D341Med (cell line): ENCODE measurements at places on chromosomes 5 and 9.
A peak's percentile ranks its signal among the peaks of the same experiment; 100 is the strongest.

- DNase-seq, result no peak
These were observed 11.3 kb downstream of the FBXO10 start for GRCh38 chr9:37564916-37565315.

- no peak for DNase-seq
These were observed 364.4 kb downstream of the DNAH5 start for GRCh38 chr5:13580058-13580457.

GRCh38 chr9:31415164-31415563, 969.3 kb upstream of the ACO1 start:
- no peak for DNase-seq

DNA sequence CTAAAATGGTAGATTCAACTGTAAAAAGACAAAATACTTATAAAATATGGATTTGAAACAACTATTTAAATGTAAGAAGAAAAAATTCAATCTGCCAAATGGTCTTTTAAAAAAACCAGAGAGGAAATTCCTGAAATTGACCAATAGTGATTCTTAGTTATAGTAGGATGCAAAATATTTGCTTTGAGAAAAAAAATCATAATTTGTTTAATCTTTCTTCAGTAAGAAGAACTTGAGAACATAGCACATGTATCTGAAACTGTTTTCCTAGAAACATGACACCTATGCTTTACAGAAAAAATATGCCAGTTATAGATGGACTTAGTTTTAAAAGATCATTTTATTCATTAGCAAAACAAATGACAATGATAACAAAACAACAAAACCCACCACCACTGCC, 186.9 kb upstream of the CD180 start:
- no peak for DNase-seq

- DNase-seq, result no peak
These were observed 279.1 kb upstream of the DMAC1 start for GRCh38 chr9:8078641-8079140.

- DNase-seq, result no peak
These were observed 53.1 kb downstream of the SVEP1 start for GRCh38 chr9:110526426-110526825.

DNA sequence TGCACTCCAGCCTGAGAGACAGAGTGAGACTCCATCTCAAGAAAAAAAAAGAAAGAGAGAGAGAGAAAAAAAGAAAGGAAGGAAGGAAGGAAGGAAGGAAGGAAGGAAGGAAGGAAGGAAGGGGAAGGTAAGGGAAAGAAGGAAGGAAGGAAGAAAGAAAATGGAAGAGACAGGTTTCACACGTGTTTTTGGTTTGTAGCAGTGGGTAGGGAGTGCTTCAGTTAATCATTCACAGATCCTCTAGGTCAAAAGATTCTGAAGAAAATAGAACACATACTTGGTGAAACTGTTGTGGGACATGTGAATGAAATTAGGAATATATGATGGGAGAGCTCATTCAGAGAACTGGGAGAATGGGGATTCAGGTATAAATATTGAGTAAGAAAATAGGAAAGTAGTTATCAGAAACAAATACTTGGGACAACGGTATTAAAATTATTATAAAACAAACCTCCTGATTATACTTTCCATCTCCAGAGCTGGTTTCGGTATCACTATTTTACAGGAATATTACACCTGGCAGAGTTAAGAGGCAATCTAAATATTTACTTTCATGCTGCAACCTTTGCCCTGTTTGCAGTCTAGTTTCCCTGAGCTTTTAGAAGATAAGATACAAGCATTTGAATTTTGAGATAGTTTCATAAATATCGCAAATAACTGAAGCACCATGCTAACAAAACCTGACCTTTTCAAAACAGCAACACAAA, 37.2 kb downstream of the MARVELD2 start:
- no peak for DNase-seq

DNA sequence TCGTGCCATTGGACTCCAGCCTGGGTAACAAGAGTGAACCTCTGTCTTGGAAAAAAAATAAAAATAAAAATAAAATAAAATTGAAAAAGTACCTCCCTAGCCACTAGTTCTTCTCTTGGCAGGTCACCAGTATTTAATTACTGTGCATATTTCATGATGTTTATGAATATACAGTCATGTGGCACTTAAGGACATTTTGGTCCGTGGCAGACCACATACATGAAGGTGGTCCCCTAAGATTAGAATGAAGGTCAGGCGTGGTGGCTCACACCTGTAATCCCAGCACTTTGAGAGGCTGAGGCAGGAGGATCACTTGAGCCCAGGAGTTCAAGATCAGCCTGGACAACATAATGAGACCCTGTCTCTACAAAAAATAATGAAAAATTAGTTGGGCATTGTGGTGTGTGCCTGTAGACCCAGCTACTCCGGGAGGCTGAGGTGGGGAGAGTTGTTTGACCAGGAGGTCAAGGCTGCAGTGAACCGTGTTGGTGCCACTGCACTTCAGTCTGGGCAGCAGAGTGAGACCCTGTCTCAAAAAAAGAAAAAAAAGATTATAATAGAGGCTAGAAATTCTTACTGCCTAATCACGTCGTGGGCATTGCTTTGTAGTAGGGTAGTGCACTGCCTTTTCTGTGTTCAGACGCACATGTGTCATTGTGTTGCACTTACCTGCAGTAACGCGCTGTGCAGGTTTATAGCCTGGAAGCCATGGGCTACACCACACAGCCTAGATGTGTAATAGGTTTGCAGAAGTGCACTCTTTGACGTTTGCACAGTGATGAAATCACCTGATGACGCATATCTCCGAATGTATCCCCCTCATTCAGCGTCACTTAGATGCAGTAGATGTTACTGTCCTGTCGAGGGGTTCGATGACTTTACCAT, 12.8 kb downstream of the EHMT1 start:
- DNase-seq, result no peak

GRCh38 chr5:132222649-132223038, 5.0 kb downstream of the P4HA2 start:
- no peak for DNase-seq

- no peak for DNase-seq
These were observed 177.6 kb downstream of the DEPDC1B start for GRCh38 chr5:60522292-60522905.

- no peak for DNase-seq
These were observed 85.9 kb downstream of the CACNA1B start for GRCh38 chr9:137963525-137963924.

DNA sequence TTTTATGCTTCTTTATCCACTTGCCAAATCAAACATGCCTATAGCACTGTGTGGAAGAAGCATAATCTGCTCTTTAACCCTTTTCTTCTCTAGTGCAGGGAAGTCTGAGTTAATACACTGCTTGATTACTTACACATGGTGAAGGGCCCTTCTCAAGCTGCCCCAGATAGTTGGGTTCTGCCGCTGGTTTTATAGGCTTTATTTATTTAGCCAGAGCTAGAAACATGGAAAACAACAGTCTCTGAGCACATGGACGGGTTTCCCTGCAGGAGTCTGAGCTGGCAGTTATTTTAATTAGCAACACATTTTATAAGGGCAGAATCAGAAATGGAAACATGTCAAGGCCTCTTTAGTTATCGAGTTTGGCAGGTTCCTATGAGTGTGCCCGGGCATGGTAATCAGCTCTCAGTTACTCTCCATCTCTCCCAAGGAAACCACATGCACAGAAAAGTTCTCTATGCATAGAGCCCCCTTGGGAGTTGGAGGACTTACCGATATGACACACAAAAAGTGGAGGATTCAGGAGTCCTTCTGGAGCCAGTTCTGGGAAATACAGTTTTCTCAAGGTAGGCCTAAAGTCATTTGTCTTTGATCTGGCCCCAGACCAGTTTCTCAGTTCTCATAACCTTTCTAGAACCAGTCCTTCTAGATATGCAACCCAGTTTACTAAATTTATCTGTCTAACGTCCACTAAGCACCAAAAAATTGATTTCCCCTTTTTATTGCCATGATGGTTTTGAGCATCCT, 564.8 kb downstream of the ACTL7B start:
- no peak for DNase-seq

DNA sequence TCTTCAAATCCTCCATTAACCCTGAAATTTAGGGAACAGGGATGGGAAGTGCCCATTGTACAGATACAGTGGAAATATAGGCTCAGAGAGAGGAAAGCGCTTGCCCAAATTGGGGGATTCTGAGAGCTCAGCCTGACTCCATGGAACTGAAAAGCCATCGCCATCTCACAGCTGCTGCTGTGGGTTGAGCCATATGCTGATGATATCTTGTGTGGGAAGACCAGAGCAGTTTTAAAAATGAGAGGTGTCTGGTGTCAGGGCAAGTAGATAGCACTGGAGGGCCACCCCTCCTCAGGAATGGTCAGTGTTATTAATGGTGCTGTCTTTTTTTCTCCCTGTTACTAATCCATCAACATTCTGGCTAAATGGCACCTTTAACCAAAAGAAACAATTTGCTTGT, 50.9 kb upstream of the C5orf58 start:
- no peak for DNase-seq

- no peak for DNase-seq
These were observed 24.3 kb downstream of the SLCO4C1 start for GRCh38 chr5:102271759-102272158.

DNA sequence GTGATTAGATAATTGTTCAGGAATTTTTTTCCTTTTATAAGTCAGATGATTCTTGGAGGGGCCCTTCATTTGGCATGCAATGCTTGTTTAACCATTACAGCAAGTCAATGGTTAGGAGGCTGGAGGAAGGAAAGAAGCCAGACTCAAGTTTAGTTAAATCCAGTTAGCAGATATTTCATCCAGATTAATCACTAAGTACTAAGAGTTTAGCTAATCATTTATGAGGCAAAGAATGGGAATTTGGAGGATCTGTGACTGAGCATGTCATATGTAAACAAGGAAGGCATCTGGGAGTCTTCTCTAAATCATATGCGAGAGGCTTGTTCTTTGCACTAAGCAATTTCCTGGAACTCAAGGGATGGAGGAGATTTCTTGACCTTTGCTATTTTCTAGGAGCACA, 145.3 kb upstream of the SGCD start:
- DNase-seq, result no peak

- DNase-seq, result no peak
These were observed 596.6 kb upstream of the ZNF608 start for GRCh38 chr5:125343015-125343414.

- no peak for DNase-seq
These were observed 803.4 kb upstream of the CDH10 start for GRCh38 chr5:25448190-25448621.

- DNase-seq, result no peak
These were observed 3.9 kb upstream of the FBXO4 start for GRCh38 chr5:41921166-41921565.

DNA sequence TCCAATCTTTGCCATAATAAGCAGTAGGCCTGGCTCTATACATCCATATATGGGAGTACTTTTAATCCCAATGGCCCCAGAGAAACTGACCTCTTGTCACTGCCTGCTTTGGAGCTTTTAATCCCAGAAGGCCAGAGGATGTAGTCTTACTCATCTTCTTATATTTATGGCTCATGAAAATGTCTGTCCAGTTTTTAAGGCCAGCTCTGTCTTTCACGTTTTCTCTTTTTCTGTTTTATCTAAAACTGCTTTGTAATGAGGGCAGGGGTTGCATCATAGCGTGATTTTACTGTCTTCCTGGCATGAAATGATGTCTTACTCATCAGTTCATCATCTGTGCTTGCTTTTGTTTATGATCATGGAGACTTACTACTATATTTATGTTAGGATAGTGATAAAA, 1094.9 kb downstream of the MAT2B start:
- no peak for DNase-seq

- no peak for DNase-seq
These were observed 148.0 kb downstream of the CEMIP2 start for GRCh38 chr9:71620331-71620730.

DNA sequence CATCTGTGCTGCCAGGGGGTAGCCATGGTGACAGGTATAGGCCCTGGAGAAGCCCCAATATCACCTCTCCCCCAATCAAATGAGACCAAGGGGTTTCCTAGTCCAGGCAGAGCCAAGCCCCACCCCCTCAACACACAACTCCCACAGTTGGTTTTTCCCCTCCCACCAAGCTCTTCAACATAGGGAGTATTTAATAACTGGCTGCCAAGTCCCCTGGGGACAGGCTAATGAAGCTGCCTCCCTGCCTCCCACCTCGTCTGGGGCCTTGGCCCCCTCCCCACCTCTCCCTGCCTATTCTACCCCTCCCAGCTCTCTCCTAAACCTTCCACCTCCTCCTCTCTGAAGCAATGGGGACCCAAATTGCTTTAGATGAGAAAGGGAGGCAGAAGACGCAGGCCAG, 23.4 kb downstream of the CPLX2 start:
- no peak for DNase-seq

DNA sequence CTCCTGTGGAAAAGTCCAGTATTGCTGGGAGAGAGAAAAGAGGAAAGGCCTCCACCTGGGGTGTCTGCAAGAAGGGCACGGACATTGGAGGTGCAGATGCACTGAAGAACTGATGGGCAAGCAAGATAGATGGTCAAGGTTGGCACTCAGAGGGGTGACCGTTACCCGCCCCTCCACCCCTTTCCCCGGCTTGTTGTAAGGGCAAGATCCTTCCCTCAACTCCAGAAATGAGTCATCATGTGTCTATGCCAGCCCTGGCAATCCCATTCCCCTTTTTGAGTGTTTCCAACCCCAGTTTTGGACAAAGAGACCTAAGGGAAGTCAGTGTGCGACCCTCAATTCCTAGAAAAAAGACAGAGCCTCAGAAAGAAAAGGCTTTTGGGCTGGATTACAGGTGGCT, 34.9 kb upstream of the ATP6V1G1 start:
- no peak for DNase-seq

GRCh38 chr5:157611571-157612476, 36.2 kb upstream of the ADAM19 start:
- DNase-seq, result no peak

- no peak for DNase-seq
These were observed 94.9 kb downstream of the SREK1 start for GRCh38 chr5:66239034-66239433.

GRCh38 chr5:146962801-146963355, 84.3 kb upstream of the PPP2R2B start:
- no peak for DNase-seq

- no peak for DNase-seq
These were observed 92.3 kb downstream of the HSD17B3 start for GRCh38 chr9:96209407-96210271.

GRCh38 chr9:16982780-16983310, 112.4 kb upstream of the BNC2 start:
- no peak for DNase-seq

DNA sequence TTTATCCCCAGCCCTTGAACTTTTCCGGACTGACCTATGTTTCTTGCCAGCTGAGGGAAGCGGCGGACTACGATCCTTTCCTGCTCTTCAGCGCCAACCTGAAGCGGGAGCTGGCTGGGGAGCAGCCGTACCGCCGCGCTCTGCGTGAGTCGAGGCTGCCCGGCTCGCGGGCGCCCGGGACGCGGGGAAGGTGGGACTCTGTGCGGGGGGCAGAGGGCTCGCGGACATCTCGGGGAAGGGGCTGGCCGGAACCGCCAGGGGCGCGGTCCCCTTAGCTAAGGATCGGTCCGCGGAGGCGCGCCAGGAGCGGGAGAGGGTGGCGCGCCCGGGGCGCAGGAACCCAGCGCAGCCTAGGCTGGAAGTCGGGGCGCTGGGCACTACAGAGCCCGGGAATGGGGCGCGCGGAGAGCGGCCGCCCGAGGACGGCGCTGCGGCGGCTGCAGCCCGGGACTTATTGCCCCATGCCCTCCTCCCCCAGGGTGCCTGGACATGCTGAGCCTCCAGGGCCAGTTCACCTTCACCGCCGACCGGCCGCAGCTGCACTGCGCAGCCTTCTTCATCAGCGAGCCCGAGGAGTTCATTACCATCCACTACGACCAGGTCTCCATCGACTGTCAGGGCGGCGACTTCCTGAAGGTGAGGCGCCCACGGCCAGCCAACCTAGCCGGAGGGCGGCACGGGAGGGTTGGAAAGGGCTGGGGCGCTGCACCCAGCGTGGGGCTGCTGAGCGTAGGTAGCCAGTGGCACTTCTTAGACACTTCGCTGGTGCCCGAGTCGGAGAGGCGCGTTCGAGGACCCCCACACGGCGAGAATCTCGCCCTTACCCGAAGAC, 922 bp downstream of the CRHBP start:
- DNase-seq, result peak; percentile 43
